ENCODE measurements at places on chromosomes 6 and 20.

DNA sequence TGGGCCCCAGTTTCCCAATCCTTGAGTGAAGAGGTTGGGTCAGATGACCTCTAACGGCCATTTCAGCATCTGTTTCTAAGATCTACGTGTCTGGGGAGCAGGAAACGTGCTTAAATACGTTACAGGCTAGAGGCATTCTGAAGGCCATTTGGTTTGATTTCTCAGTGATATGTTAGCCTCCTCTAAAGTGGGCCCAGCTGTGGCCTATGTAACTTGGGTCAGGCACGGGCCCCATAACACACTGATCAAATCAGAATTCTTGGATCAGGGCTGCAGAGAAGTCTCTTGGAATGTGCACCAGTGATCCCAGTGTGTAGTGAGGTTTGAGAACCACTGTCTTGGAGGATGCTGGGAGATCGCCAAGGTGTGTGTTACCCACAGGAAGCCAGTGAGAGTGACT is 36.1 kb upstream of the TGM3 start:
- DNase-seq, result no peak

DNA sequence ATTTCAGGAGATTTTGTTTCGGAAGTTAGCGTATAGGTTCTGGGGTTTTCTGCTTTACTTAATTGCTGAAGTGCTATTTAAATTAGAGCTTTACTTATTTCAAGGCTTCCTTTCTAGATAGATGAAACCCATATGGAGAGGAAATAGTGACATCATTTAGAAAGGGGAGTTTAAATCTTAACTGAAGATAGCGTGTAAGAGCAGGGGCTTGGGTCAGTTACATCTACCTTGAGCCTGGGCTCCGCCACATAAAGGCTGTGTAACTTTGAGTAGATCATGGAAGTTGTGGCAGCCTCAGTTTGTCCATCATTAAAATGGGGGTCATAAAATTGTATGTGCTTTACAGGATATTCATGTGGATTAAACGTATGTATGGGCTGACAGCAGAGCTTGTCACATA is 4.7 kb downstream of the CDS2 start:
- no peak for DNase-seq

DNA sequence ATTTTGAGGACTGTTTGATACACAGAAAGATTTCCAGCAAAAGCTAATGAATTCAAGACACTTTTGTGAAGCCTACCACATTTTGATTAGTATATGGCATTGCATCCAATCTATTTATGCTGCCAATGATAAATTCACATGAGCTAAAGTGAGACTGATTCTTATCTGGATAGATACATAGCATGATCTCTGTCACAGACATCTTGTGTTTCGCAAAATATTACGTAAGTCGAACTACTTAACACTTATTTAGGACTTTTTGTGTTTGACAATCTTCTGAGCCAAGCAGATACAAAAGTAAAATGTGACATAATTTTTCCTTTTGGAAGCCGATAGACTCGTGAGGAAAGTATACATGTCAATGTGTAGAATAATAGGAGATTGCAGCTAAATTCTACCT is 251.6 kb downstream of the HACE1 start:
- no peak for DNase-seq

DNA sequence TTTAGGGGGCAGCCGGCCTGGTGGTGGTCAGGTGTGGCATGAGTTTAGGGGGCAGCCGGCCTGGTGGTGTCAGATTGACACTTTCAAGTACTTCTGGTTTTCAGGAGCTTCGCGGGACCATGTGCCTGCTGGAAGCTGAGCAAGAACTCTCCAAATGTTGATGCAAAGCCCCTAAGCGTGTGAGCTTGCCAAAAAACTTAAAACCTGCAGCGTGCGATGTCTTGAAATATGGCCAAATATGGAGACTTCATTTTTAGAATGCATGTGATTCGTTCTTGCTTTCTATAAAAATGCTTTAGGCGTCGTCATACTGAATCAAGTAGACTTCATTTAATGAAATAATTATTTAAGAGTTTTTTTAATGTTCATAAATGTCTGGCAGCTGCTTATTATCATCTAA is 149.4 kb downstream of the SMOC2 start:
- DNase-seq, result no peak

DNA sequence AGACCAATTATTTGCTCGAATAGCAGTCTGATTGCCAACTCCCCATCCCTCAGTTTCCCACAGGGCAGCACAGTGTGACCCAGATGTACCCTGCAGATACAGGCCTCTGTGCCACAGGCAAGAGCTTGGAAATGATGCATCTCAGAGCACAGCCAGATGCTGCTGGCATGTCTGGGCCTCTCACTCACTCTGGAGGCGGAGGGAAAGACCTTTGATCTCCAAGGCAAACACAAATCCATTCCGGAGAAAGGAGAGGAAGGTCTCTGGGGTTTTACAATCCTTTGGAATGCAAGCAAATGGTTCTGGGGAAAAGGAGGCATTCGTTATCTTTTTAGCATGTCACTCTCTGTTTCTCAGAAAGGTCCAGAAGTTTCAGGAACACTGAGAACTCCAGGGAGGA is 74.2 kb downstream of the RIOK1 start:
- no peak for DNase-seq

DNA sequence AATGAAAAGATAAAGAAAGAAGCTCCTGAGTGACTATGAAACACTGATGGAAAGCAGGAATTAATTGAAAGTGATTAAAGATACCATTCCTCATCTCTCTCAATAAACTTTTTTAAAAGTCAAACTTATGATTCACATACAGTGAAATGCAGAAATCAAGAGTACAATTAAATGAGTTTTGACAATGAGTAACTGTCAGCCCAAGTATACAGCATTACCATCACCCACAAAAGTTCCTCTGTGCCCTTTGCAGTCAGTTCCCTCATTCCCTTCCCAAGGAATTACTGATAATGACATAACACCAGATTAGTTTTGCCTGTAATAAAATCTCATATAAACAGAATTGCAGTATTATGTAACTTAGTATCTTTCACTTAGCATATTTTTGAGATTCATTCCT is 44.5 kb downstream of the ATG5 start:
- no peak for DNase-seq

- peak; percentile 86 for DNase-seq
Observed at GRCh38 chr6:72418495-72418894, 203.4 kb upstream of the KCNQ5 start.

- no peak for DNase-seq
Observed at GRCh38 chr6:16184129-16184528, 54.3 kb upstream of the GMPR start.

- no peak for DNase-seq
Observed at GRCh38 chr6:105680131-105680530, 277.2 kb upstream of the PREP start.

- no peak for DNase-seq
Observed at GRCh38 chr6:167091805-167092107, 31.1 kb upstream of the CCR6 start.

DNA sequence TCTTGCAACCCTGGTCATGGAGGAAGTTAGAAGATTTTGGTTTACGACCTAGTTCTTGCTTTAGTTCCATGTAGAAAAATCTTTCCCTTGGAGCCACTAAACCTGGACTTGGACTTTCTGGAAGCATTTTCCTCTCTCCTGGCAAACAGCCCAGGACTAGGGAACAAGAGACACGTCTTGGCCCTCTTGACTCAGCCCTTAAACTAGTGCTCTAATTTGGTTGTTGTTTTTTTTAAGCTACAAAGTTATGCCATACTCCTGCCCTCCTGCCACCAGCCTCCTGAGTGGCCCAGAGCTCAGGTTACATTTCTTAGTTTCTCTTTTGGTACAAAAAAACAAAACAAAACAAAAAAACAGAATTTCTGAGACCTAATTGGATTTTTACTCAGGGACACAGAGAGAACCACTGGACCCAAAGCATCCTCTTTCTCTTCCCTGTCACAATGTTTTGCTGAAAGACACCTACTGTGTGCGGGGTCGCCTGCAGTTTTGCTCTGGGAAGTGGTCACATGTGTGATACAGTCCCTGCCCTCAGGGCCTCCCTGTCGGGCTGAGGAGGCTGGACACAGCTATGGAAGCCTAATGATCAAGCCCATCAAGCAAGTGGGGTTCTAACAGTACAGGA is 32.3 kb upstream of the SCUBE3 start:
- DNase-seq, result no peak

DNA sequence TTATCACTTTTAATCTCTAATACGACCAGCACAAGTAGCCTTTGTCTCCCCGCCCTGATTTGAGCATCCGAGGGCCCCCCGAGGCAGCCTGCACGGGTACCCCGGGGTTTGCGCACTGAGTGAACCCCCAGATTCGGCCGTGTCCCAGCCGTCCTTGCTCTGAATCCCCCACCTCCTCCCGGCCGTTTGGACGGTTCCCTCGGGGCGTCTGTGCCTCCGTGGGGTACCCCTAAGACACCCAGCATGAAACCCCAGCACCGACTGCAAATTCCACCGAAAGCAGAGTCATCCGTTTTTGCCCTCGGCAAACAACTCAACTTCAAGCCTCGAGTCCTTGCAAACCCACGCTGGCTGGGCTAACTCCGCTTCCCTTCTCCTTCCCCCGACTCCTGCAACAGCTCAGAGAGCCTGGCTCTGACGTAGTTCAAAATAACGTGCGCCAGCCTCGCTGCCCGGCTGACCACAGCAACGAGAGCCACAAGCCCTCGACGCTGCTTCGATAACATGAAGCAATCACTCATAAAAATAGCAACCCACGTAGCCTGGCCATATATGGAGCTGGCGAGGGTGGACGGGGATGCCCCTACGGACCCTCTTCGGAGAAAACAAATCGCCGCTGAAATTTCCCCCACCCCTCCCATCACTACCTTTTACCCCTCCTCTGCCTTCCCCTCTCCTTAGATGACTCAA is 764 bp upstream of the SNAP25 start:
- DNase-seq, result peak; percentile 93

GRCh38 chr6:149440735-149441671 is 40.9 kb downstream of the SUMO4 start:
- no peak for DNase-seq

DNA sequence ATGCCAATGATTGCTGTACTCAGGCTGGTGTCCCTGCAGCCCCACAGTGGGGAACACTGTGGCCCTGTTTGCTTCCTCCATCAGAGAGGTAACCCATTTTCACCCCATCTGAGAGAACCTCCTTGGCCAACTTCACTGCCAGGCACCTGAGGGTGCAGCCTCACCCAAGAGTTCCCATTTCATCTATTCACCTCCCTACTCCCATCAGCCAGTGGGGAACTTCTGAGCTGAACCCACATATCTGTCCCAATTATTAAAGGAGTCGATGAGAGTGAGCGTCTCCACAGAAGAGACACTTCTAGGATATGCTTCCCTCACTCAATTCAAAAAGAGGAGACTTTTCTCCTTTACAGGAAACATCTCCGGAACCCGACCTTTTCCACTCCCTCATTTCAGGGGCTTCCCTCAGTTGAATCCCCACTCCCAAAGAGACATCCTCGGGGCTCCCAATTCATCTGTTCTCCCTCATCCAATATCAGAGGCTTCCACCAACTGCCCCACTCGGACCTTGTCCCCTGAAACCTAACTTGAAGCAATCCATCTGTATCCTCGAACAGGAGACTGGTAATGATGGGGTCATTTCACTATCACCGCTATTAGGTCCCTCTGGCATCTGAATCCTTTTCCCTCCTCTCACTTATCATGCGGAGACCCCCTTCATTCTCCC is 988 bp downstream of the UBE2V1 start:
- no peak for DNase-seq

DNA sequence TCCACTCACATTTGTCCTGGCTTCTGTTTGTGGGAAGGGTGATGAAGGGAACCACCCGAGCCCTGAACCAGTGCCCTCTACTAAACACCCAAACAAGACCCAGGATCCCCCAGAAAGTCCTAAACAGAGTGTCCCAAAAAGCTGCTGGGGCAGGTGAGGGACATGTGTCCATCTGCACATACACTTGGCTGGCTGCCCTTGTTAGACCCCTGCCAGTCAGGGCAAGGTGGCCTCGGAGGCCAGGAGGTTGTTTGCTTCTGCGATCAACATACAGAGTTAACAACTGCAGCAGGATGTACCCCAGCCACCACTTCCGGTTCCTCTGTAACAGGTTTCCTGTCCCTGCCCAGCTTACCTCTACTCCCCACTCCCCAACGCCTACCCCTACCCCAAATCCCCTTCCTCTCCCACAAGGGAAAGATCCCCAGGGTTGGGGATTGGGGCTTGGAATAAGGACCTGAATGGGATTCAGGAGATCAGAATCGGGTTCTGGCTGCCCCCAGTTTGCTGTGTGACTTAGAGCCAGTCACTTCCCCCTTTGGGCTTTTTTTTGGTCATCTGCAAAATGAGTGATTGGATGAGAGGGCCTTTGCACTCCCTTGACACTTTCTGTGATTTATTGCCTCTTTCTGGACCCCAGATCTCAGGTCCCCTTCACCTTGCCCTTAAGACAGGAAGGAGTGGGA is 13.9 kb downstream of the DEF6 start:
- no peak for DNase-seq

- no peak for DNase-seq
Observed at GRCh38 chr6:115680621-115681020, 380.1 kb downstream of the FRK start.

DNA sequence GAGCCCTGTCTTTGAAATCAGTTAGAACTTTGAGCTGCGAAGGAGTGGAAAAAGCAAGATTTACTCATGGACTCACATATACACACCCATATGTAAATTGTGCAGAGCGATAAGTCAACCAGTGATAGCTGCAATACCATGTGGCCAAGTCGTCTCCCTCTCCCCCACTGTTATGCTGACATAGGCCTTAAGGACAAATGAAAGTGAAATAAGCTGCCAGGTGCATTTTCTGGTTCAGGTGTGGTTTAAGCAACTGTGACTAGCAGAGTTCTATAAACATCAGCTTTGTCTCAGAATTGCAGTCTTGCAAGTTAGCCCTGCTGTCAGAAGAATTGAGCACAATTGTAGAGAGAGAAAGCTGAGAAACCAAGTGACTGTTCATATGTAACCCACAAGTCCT is 9.6 kb downstream of the FAM83B start:
- no peak for DNase-seq

- DNase-seq, result no peak
Observed at GRCh38 chr6:37952027-37952426, 132.5 kb downstream of the ZFAND3 start.

DNA sequence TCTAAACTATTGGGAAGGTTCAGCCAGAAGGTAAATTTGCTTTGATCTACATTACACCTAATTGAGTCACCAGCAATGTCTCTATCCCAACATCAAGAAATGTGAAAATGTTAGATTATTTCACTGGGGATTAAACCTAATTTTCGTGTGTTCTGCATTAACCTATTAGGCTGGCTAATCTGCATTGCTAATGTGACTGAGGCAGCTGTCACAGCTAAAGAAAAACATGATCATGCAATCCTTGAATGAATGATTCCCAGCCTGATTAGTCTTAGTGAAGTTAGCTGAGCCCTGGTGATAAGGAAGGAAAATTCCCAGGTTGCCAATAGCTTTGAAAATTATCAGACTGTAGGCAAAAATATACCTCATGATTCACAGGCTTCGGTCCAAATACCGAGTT is 135.3 kb downstream of the LINC00237 start:
- DNase-seq, result no peak

DNA sequence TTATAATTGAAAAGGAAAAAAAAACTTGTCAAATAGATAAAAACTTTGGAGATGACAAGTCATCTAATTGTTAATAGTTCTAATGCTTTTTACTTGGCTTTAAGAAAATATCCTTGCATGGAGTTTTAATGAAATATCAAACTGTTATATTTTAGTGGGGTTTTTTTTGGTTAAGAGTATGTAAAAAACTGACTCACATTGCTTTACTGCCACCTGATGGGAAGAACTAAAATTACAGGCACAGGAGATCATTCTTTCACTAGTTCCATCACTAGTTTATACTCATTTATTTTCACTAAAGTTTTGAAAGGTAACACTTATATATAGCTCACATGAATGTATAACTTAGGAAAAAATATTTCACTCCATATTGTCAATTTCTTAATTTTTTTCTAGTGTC is 309.1 kb downstream of the LMBRD1 start:
- DNase-seq, result no peak

Data from posterior cingulate gyrus (tissue), 11 donors.